A549 (cell line): ENCODE measurements at places on chromosomes 11 and 22.

DNA sequence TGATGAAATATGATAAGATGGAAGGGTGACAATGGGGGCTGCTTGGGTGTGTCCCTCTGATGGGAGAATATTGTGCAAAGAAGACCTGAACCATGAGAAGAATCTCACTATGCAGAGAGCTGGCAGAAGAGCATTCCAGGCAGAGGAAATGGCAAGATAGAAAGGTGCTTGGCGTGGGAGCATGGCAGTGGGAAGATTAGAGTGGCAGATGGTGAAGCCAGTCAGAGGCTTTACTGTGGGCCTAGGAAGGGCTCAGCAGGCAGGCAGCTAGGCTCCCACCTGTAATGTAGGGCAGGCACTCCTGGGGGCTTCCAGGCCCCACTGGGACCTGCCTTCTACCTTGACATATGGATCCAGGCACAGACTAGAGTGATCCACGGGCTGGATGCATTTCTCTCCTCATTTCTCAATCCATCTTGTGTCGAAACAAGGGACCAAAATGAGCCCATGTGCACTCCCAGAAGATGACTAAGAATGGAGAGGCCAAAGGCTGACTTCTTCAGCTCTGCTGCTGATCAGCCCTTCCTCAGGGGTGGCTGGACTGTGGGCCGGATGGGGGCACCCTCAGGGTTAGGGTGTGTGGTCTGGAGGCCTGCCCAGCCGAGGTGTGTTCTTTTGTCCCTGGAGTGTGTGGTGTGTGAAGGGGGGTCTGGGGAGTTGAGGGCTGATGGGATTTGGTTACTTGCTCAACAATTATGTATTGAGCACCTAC, 88.3 kb downstream of the TSPAN18 start:
- no peak for DNase-seq

DNA sequence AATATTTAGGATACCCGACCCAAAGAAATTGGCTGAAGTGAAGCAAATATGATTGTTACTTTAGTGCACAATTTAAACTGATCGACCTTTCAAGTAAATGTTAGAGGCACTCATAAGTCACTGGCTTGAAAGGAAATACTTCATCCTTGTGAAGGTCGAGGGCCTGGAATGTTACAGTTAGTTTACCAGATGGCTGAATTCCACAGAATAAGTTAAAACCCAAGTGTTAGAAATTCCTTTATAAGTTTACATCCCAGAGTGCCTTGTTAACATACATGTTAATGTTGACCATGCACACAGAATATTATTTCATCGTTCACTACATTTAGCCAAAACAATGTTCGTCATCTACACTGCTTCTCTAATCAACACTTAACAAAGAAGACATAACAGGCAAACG, 235.5 kb upstream of the ANO3 start:
- DNase-seq = no peak

- DNase-seq = peak; percentile 94
These were observed 24.9 kb upstream of the CHKA start for GRCh38 chr11:68146010-68146540.

DNA sequence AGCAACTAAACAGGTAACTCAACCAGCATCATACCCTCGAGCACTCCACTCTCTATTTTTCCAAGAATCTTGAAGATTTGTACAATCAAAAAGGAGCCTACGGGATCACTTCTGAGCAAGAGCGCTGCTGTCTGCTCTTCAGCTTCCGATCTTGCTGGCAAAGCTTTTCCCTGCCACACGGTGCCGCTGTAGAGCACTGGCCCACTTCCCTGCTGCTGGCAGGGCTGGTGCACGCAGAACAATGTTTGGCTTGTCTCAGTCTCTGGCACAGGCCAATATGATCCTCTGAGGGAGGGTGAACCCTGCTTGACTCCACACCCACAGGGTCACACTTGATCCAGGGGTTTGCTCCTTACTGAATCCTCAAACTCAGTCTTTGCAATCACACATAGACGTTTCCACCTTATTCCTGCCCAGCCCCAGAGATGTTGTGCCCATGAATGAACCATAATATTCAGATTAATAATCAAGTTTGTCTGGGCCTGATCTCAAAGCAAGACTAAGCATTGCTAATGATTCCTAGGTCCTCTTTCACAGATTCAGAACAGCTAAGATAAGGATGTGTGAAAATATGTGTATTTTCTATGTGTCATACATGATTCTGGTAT, 536.6 kb downstream of the SOX6 start:
- peak; percentile 60 for DNase-seq

DNA sequence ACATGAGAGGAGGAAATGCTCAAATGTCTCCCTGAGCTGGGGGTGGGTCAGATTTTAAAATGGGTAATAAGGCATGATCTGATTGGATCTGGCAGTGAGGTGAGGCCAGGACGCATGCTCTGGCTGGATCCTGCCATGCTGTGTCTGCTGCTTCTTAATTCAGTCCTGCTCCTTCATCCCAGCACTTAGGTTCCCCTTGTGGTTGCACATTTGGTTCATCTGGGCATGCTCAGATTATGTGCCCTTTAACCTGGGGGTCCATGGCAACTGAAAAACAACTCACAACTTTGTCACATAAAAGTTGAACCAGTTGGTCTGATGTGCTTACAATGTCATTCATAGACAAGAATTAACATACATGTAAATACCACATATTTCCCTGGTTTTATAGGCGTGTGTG, 67.9 kb downstream of the PIWIL4 start:
- DNase-seq = peak; percentile 8

GRCh38 chr22:23095733-23096342, 25.5 kb downstream of the GNAZ start:
- no peak for DNase-seq

DNA sequence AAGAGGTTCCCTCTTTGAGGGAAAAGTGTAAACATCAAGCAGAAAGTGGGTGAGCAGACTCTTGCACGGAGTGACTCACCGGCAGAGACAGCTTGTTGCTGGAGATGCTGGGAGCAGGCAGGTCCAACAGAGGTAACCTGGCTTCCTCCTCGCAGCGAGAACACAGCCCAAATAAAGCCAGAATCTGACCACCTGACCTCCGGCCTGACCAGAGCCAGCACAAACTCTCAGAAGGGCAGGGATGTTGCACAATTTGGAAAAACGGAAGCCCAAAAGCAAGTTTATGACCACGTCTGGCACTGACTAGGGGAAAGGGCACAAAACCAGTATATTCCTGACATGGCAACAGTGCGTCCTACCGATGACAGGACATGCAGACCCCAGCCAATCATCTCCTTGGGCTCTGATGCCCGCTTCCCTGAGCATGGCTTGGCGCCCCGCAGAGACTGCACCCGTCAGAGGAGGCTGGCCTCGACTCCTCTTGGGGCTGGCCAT, 5.4 kb downstream of the SMCO4 start:
- no peak for DNase-seq

DNA sequence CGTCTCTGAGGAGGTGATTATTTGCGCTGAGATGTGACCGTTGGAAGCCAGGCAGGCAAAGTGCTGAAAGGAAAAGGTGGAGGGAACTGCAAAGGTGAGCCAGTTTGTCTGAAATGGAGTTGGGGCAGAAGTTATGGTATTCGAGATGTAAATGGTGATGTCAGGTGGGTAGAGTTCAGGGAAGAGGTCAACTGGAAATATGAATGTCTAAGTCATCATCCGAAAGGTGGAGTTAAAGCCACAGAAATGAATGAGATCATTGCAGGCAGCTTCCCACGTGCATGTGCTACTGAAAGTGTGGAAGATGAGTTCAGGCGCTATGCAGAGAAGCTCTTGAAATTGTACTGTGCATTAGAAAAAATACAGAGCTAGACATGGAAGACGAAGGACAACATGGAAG, 2.2 kb upstream of the BPIFC start:
- DNase-seq = no peak

GRCh38 chr11:102154806-102155205, 44.6 kb downstream of the YAP1 start:
- DNase-seq = no peak
